Hypothalamus (tissue), 51 donors: ENCODE measurements at places on chromosomes 2 and 18.

DNA sequence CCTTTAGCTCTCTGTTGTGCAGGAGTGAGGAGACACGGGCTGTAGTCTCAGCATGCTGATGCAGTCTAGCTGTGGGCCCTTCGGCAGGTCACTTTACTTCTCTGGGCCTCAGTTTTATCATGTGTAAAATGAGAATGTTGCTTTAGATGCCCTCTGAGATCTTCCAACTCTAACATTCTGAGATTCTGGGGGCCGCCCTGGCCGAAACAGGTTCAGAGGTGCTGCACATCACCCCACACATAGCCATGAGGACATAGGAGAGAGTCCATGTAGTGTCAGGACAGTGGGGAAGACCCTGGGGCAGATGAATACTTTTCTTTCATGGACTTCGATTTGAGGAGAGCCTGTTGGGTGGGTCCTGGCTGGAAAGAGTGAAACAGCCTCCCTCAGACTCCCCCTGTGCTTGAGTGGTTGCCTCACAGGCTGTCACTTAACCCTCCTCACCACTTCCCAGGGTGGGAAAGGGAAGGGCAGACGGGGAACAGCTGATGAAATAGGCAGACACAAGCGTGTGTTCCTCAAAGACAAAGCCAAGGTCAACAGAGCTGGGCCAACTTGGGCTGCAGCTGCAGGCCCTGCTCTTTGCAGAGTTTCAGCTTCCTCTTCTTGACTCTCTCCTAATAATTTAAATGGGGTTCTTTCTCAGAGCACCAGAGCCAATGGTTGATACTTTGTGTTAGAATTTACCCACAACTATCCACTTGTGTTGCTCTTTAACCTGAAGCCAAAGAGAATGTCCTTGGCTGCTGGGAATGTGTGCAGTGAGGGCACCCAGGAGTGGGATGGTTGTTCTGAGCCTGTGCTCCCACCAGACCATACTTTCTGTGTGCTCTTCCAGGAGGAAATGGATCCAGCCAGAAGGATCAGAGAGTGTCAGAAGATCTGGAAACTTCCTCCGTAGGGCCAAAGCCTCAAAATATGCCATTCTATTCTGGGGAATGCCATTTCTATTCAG lies 14.7 kb upstream of the MRPL33 start:
- no peak for DNase-seq

GRCh38 chr2:45664635-45665261 lies 13.3 kb downstream of the PRKCE start:
- DNase-seq, result no peak

GRCh38 chr2:162244541-162245031 lies 1.3 kb upstream of the FAP start:
- no peak for DNase-seq

- no peak for DNase-seq
These were observed 401.0 kb downstream of the GRB14 start for GRCh38 chr2:164220265-164220664.

DNA sequence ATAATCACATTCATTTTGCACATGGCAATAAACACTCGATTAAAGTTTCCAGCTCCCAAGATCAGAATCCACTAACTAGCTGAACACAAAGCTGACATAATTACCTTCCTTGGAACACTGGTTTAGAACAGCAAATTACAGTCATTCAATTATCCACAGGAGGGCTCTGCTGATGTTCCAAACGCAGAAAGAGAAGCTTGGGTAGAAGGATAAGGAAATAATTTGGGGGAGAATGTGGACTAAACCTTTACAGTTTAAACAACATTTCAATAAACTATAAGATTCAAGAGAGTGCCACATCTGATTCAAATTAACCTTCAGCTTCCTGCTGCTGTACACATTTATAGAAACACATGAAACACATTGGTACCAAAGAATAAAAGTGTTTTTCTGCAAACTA lies 67.8 kb upstream of the ARL4C start:
- no peak for DNase-seq
